Stimulated activated CD4-positive, alpha-beta T cell treated with anti-CD3 and anti-CD28 coated beads, Interleukin-4, amount 100 ng/mL, for 4 hours (primary cell): ENCODE measurements at places on chromosomes 7 and 10.

DNA sequence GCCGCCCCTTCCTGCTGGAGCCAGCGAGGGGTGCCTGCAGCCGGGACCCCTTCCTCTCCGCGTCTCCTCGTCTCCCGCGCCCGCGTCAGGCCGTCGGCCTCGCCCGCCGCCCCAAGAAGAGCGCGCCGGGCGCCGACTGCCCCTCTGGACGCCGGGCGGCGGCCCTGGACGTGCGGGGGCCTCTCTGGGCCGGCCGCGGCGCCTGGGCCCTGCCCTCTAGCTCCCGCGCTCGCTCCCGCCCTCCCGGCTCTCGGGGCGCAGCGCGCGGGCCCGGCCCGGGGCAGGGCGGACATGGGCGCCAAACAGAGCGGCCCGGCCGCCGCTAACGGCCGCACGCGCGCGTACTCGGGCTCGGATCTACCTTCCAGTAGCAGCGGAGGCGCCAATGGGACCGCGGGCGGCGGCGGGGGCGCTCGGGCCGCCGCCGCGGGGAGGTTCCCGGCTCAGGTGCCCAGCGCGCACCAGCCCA is 704 bp downstream of the ZNRF2 start:
- DNase-seq: peak; percentile 39

DNA sequence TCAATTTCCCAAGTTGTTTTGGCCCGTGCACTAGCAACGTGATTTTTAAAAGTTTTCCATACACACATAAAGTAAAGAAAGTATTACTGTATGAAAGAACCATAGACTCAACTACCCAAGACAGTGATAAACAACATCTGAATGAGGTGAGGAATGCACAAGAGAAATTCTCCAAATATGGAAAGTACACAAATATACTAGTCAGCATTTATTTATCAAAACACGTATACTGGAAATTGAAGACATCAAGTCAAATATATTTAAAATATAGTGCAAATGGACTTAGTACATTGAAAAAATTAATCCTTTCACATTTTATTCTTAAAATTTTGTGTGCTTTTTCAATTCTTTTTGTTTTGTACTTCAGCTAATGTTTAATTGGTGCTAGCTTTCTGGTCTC is 143.6 kb downstream of the ARL4A start:
- no peak for DNase-seq

- no peak for DNase-seq
These were observed 14.5 kb upstream of the EGR2 start for GRCh38 chr10:62830679-62831078.

DNA sequence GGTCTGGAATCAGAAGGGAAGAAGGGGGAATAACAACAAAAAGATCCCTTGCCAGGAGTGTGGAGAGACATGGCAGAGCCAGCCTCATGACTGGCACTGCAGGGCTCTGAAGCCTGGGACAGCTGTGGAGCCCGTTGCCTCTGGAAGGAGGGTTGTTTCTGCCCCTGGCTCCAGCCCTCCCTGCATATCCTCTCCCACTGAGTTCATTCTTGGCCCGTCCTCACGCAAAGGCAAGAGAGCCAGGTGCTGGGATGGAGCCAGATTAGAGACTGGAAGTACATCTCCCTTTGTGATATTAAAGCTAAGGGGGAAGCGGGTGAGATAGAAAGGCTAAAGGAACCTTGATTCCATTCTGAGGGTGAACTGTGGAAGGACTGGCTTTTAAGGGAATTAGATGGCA is 141.5 kb upstream of the NPVF start:
- DNase-seq: no peak

DNA sequence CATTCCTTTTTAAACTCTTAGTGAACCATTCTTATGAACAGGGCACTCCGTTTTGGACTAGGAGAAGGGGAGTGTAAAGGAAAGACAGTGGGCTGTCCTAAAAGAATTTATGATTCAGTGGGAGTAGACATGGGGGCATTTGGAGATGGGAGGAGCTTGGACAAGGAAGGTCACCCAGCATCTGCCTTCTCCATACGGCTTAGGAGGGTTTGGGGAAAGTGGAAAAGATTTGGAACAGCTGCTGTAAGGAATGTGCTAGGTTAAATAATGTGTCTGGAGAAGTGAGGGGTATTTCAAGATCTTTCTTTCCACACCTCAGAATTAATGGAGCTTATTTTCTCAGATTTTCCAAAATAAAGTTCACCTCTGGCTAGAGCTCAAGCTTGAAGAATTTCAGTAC is 24.0 kb downstream of the SLC35G1 start:
- DNase-seq: no peak

DNA sequence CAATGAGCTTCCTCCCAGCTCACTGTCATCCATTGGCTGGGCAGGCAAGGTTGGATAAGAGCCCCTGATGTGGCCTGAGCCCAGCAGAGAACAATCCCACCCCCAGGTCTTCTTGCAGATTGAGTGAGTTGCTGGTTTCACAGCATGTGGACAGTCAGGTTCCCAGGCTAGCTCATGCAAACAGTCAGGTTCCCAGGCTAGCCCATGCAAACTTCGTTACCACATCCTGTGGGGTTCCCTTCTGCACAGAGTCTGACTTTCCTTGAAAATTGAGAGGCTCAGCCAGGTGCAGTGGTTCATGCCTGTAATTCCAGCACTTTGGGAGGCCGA is 67.1 kb downstream of the TMEM130 start:
- no peak for DNase-seq

DNA sequence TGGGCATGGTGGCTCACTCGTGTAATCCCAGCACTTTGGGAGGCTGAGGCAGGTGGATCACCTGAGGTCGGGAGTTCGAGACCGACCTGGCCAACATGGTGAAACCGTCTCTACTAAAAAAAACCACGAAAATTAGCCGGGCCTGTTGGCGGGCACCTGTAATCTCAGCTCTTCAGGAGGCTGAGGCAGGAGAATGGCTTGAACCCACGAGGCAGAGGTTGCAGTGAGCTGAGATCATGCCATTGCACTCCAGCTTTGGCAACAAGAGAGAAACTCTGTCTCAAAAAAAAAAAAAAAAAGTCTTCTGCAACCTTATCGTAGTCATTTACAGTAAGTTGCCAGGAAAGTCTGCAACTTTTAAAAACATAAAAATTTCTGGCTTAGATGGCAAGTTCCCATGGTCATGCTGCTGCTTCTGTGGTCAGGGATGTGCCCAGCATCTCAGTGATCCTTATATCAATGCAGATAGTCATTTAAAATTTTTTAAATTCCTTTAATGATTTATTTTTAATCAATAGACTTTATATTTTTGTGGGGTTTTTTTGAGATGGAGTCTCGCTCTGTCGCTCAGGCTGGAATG is 15.6 kb downstream of the SUFU start:
- DNase-seq: no peak

DNA sequence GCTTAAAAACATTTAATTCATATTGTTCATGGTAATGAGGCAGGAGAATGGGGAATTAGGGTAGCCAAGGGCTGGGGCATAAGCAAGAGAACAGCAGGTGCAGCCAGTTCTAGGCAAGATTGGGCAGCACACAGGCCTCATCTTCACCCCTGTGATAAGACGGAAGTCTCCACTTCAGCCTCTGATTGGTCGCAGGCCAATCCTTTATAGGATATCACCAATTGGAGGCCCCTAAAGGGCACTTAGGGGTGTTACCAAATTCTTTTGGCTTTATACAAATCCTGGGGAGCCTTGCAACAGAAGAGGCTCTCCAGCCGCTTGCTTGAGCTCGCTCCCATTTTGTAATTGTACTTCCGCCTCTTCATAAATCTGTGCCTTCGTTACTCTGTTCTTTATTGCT is 231.1 kb downstream of the REEP3 start:
- no peak for DNase-seq

DNA sequence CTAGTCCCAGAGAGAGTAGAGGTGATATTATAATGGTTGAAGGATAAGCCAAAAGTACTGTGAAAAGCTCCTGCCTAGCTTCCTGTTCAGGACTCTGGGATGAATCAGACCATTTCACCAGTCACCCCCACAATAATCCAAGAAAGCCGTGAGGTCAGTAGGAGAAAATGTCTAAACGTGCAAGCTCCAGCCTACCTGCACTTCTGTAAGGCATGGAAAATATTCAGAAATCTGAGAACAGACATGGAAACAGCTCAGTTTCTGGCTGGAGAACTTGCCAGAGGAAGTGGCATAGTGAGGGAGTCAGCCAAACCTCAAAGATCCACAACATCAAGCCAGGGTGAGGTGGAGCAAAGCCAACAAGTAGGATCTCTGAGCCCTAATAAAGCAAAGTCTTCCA is 58.2 kb downstream of the ELAPOR2 start:
- no peak for DNase-seq

- no peak for DNase-seq
These were observed 132.9 kb upstream of the FAM3C start for GRCh38 chr7:121529003-121529402.

DNA sequence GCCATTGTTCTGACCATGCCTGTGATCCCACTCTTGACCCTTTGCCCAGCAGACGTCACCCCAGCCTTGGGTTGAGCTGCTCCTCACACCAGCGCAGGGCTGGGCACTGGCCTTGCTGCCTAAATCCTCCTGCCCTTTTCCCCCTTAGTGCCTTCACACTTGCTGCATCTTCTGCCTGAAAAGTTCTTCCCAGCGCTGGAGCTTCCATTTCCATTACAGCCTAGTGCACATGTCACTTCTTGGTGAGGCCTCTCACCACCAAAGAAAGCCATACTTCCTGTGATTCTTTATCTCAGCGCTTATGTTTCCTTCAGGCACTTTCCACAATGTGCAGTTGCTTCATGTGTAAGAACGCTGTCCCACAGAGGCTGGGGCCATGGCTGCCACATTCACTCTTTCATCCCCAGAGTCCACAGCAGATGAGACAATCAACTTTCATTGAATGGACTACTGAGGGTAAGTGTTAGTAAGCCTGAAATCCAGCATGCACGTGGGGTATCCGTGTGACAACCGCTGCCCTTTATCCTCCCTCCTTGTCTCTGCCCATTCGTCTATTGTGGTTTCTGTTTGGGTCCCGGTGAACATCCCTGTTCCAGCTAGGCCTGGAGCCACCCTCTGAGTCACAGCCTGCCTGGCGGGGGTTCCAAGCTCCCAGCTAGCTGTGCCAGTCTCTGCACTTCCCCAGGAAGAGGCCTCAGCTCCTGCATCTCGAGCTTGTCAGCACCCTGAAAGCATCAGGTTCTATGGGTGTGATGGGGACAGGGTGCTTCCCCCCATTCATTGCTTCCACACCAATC is 37.3 kb downstream of the ADRA2A start:
- no peak for DNase-seq

- no peak for DNase-seq
These were observed 43.9 kb downstream of the DKK1 start for GRCh38 chr10:52357971-52358370.

DNA sequence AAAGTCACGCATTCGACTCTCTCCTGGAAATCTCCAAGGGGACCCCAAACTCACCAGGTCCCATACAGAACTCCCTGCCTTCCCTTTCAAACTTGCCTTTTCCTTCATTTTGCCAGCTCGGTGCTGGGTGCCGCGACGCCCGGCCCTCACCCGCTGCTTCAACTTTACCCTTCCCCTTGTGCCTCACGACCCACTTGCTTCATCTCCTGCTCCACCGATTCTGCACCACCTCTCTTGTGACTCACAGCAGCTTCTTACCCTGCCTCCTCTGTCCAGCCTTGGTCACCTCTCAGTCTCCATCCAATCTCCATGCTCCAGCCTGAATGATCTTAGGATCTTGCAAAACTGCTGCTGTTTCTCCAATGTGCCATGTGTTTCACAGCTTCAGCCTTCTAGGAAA is 59.9 kb downstream of the PRKCQ start:
- no peak for DNase-seq

DNA sequence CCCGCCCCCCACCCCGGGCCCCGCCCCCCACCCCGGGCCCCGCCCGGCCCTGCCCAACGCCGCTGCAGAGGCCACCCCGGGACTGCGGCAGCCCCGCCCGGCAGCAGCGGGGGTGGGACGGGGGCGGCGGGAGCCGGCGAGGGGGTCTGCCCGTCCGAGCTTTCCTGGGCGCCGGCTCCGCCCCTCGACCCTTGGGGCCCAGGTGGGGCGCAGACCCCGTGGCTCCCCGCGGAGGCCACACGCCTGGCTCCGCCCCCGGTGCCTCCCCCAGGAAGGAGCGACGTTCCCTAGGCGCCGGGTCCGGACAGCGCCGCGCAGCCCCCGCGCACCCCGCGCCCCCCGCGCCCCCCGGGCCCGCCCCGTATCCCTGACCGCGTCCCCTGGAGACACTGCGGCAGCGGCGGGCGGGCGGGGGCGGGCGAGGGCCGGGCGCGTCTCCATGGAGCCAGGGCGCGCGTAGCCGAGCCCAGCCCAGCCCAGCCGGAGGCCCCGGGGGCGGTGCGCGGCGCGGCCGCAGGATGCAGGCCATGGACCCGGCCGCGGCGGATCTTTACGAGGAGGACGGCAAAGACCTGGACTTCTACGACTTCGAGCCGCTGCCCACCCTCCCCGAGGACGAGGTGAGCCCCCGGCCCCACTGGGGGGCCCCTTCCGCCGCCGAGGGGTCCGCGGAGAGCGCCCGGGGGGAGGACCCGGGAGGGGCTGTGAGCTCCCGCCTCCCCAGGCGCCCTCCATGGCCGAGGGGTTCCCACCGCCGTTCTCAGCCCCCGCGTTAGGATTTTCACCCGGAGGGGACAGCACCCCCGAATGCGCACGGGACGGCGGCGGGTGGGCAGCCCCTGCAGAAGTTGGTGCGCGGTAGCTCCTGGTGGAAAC is at the start of gene KNDC1:
TSS of gene KNDC1 (plus strand) at position 270 of the 876 bp plus-strand sequence. CDS start at position 519, 249 bp downstream.
- no peak for DNase-seq

GRCh38 chr7:148107443-148108127 is 483.0 kb upstream of the C7orf33 start:
- DNase-seq: no peak

GRCh38 chr10:1631282-1631681 is 106.0 kb downstream of the ADARB2 start:
- no peak for DNase-seq

DNA sequence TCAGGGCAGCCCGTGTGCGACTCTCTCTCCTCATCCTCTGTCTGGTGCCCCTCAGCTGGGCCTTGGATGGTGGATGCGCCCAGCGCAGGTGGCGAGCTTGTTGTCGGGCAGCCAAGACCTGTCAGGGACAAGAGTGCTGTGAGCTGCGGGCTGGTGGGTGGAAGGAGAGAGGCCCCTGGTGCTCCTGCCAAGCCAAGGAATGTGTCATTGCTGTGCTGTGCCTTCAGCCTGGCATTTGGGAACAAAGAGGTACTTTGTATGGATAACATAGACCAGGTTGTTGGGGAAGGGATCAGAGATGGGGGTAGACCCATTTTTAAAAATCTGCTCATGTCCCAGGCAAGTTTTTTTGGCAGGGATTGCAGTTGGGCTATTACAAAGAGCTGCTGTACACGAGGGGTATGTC is 120.9 kb downstream of the PKD1L1 start:
- no peak for DNase-seq

DNA sequence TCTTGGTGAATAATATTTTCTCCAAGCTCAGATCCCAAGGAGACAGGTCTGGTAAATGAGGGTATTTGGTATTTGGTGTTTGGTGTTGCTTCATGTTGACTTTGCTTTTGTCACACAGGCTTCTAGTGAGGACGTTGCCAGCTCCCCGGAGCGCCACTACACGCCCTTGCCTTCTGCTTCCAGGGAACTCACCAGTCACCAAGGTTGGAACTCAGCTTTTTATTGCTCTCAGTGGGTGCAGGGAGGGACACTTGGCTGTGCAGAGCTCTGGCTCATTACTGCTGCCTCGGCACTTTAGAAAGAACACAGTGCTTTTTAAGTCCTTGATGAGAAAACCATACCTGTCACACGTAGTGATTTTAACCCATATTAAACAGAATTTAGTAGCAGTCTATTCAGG is 892.9 kb downstream of the LRMDA start:
- no peak for DNase-seq
